Tibial artery (tissue), 4 donors: ENCODE measurements at places on chromosomes 16 and 17.

DNA sequence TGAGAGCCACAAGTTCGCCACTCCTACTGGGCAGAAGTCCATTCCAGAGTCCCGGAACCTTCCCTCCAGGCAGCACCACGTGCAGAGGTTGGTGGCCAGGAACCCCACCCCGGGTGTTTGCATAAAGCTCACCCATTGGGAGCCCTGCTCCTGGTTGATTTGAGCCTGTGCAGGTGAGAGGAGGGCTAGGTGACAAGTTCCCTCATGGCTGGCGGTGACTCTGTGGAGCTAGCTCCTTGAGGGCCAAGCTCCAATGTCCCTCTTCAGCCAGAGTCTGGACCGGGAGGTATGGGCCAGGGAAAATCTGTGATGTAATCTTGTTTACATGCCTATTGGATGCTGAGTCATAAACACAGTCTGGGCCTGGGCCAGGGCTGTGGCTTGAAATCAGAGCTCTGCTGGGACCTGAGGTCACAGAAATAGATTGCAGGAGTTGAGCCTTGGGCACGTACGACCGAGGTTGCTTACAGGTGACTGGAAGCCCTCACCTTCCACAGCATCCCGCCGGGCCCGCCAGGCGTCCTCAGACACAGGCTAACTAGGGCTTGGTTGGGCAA is 118.9 kb downstream of the AATF start:
- H3K36me3 ChIP-seq, result no peaks in the 10 kb centered on the region
- DNase-seq, result peak; percentile 28
- no peak overlapping the region for H3K27ac ChIP-seq
- H3K27me3 ChIP-seq, result no peaks in the 10 kb centered on the region
- no peak overlapping the region for H3K4me3 ChIP-seq
- no peaks in the 10 kb centered on the region for H3K4me1 ChIP-seq

- peaks cover 11% of the 10 kb centered on the region for H3K4me1 ChIP-seq
- no peaks in the 10 kb centered on the region for H3K36me3 ChIP-seq
Observed at GRCh38 chr17:60598001-60598736, 1.8 kb upstream of the PPM1D start.

- peak; percentile 59 for DNase-seq
- no peak overlapping the region for H3K27ac ChIP-seq
- peaks cover 82% of the 10 kb centered on the region for H3K36me3 ChIP-seq
- no peaks in the 10 kb centered on the region for H3K4me1 ChIP-seq
Observed at GRCh38 chr17:82930043-82930923, 90.5 kb upstream of the ZNF750 start.

GRCh38 chr17:31389657-31390381 is 1.7 kb upstream of the RAB11FIP4 start:
- no peak overlapping the region for H3K27ac ChIP-seq
- H3K27me3 ChIP-seq, result peaks cover 5% of the 10 kb centered on the region
- no peak for DNase-seq
- no peaks in the 10 kb centered on the region for H3K4me1 ChIP-seq
- H3K36me3 ChIP-seq, result no peaks in the 10 kb centered on the region
- no peak overlapping the region for H3K4me3 ChIP-seq

DNA sequence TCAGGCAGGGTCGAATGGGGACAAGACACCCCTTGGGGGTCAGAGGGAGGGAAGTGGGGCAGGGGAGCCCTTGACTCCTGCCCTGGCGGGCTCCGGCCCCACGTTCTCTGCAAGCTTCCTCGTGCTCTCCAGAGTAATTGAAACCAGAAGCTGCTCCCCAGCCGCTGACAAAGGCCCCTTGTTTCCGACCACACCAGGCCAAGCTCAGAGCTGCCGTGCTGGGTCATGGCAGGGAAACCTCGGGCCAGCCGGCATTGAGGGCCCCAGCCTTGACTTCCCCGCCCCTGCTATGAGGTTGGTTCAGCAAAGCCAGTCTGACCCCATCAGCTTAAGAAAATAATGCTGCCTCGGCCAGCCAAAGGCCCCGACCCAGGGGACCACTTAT is 43.3 kb downstream of the TIMM22 start:
- H3K36me3 ChIP-seq, result no peaks in the 10 kb centered on the region
- peak overlapping the region; percentile 56 for H3K27ac ChIP-seq
- DNase-seq, result no peak

DNA sequence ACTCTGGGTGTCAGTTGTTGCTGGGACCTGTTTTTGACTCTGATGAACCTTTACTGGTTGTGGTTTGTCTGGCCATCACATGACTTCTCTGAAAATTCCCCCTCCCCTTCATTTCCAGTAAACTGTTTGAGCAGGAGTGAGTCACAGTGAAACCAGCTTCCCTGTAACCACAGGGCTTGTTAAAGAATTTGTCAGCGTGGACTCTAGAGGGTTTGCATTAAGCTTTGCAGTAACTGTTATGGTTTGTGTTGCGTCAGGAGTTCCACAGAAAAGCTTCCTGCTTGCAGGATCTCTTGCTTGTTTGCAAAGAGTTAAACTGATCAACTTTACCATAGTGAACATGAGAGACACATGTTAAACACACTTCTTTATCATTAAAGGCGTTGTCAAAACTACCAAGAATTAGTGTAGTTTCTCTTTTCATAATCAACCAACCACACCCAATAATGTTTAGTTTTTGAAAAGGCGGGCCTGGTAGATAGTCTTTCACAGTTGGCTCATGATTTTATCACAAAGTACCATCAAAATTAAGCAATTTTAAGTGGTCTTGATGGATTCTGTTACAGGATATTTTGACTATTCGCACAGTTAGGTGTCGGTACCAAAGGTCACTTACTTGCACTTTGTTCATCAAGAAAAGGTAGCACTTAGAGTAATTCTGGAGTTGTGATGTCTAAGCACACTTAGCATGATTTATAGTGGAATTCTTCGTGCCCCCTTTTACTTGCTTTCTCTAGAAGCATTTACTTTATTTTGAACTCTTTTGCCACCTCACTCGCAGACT is 79.3 kb downstream of the VMP1 start:
- no peaks in the 10 kb centered on the region for H3K27me3 ChIP-seq
- H3K36me3 ChIP-seq, result no peaks in the 10 kb centered on the region
- DNase-seq, result peak; percentile 72

DNA sequence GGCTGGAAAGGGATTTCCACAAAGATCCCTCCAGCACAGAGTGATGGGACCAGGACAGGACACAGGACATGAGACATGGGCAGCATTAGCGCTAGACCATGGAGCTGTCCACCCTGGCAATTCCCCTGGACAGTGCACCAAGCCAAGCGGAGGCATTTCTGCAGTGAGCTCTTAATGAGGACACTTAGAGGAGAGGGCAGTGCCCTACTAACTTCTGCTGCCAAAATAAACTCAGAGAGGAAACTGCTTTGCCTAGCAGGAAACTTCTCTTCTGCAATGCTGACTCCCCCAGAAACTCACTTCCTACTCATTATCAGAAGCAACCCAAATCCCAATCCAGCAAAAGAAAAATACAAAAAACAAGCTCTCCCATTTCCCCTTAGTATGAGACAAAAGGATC is 119.2 kb downstream of the HS3ST2 start:
- no peak overlapping the region for H3K27ac ChIP-seq
- H3K4me3 ChIP-seq, result no peak overlapping the region
- no peaks in the 10 kb centered on the region for H3K36me3 ChIP-seq
- no peaks in the 10 kb centered on the region for H3K4me1 ChIP-seq

DNA sequence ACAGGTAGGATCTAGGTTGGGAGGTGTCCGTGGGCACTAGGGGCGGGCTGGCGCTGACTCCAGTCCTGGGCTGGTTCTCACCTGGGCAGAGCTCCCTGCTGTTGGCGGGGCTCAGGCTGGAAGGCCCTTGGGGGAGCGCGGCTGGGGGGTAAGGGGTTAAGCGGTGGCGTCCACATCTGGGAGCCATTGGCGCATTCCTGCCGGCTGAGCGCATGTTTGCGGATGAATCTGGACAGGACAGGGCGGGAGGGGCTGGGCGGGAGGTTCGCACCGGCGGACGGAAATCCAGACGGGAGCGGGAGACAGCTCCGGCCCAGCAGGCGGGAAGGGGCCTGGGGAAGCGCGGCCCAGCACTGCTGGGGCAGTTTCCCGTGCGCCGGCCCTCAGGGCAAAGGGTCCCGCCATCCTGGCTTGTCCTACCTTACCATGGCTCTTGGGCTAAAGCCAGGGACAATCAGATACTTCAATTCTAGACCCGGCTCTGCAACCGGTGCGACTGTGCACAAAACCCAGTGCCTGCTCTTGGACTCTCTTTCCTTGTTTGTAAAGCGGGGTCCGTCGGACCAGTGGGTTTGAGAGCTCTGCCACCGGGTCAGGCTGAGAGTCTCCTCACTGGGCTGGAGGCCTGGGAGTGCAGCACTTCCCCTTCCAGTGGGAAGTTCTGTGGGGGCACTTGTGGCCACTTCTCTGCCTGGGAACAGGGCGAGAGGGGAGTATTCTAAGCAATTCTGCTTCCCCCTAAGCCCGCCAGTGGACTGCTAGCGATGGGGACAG is 7.8 kb downstream of the RARA start:
- H3K27ac ChIP-seq, result peak overlapping the region; percentile 94
- H3K4me3 ChIP-seq, result peak overlapping the region; percentile 93
- peaks cover 17% of the 10 kb centered on the region for H3K4me1 ChIP-seq
- no peaks in the 10 kb centered on the region for H3K36me3 ChIP-seq
- no peak for DNase-seq

GRCh38 chr17:39576187-39576586 is 31.5 kb downstream of the NEUROD2 start:
- H3K36me3 ChIP-seq, result no peaks in the 10 kb centered on the region
- peaks cover 16% of the 10 kb centered on the region for H3K4me1 ChIP-seq
- H3K27me3 ChIP-seq, result peaks cover 3% of the 10 kb centered on the region
- no peak for DNase-seq
- no peak overlapping the region for H3K4me3 ChIP-seq

- no peak overlapping the region for H3K4me3 ChIP-seq
- H3K27me3 ChIP-seq, result no peaks in the 10 kb centered on the region
- peaks cover 56% of the 10 kb centered on the region for H3K36me3 ChIP-seq
- peaks cover 9% of the 10 kb centered on the region for H3K4me1 ChIP-seq
- no peak for DNase-seq
Observed at GRCh38 chr17:78990349-78991016, 10.8 kb upstream of the LGALS3BP start.

GRCh38 chr16:81836279-81837054 is 57.4 kb downstream of the PLCG2 start:
- no peaks in the 10 kb centered on the region for H3K36me3 ChIP-seq
- no peak overlapping the region for H3K4me3 ChIP-seq
- no peak overlapping the region for H3K27ac ChIP-seq
- DNase-seq, result no peak
- H3K4me1 ChIP-seq, result no peaks in the 10 kb centered on the region

DNA sequence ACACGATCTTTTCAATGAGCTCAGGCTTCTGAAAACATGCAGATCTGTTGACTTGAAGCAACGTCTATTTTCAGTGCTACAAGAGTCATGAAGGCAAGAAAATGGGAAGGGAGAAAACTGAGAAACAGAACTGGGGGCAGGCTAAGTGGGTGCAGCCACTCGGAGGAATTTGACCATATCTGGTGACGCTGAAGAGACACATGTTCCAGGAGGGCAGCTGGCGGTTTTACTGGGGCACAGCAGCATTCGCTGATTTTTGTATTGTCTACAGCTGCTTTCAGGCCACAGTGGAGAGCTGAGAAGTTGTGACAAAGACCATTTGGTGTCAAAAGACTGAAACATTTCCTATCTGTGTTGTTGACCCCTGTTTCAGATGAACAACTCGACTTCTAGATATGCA is 103.0 kb upstream of the ELAC2 start:
- H3K27me3 ChIP-seq, result no peaks in the 10 kb centered on the region
- H3K27ac ChIP-seq, result no peak overlapping the region
- no peaks in the 10 kb centered on the region for H3K36me3 ChIP-seq
- no peak for DNase-seq

GRCh38 chr16:912684-913613 is 57.8 kb downstream of the LMF1 start:
- H3K27ac ChIP-seq, result no peak overlapping the region
- H3K4me1 ChIP-seq, result no peaks in the 10 kb centered on the region
- H3K27me3 ChIP-seq, result no peaks in the 10 kb centered on the region
- H3K4me3 ChIP-seq, result no peak overlapping the region
- DNase-seq, result no peak

- no peak overlapping the region for H3K4me3 ChIP-seq
- no peaks in the 10 kb centered on the region for H3K36me3 ChIP-seq
- peak; percentile 57 for DNase-seq
- no peak overlapping the region for H3K27ac ChIP-seq
- H3K4me1 ChIP-seq, result no peaks in the 10 kb centered on the region
- peaks cover 18% of the 10 kb centered on the region for H3K27me3 ChIP-seq
Observed at GRCh38 chr16:31361201-31362110, 6.5 kb downstream of the ITGAX start.

DNA sequence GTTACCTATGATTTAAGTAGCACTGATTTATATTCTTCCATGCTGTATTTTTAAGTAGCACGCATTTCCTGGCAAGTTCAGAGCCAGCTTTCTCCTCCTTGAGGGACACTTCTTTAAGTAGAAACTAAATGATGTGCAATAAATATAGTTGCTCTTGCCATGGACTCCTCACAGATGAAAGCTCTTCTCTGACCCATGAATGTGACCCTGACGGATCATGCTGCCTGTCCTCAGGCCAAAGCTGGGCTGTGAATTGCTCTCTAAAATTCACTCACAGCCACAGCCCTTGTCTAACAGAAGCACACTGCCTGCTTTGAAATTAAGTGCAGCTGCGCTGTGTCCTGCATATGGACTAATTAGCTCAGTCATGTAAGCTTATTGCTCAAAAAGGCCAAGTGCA is 438.8 kb downstream of the PMP22 start:
- no peak overlapping the region for H3K4me3 ChIP-seq
- DNase-seq, result no peak
- H3K4me1 ChIP-seq, result no peaks in the 10 kb centered on the region
- no peaks in the 10 kb centered on the region for H3K36me3 ChIP-seq
- H3K27ac ChIP-seq, result no peak overlapping the region

- DNase-seq, result peak; percentile 88
- H3K4me1 ChIP-seq, result peaks cover 35% of the 10 kb centered on the region
Observed at GRCh38 chr17:79045842-79046196, 21.9 kb downstream of the C1QTNF1 start.

GRCh38 chr17:35241520-35241919 is 1.4 kb upstream of the SLFN5 start:
- H3K4me1 ChIP-seq, result peaks cover 20% of the 10 kb centered on the region
- no peaks in the 10 kb centered on the region for H3K36me3 ChIP-seq
- no peaks in the 10 kb centered on the region for H3K27me3 ChIP-seq
- H3K27ac ChIP-seq, result no peak overlapping the region
- peak overlapping the region; percentile 74 for H3K4me3 ChIP-seq
